HuH-7.5 (cell line): ENCODE measurements at places on chromosomes 4 and X.

- DNase-seq, result no peak
Measured at GRCh38 chrX:771536-771935, 140.9 kb downstream of the SHOX start.

- no peak for DNase-seq
Measured at GRCh38 chr4:1794809-1795298, 1.8 kb downstream of the FGFR3 start.

DNA sequence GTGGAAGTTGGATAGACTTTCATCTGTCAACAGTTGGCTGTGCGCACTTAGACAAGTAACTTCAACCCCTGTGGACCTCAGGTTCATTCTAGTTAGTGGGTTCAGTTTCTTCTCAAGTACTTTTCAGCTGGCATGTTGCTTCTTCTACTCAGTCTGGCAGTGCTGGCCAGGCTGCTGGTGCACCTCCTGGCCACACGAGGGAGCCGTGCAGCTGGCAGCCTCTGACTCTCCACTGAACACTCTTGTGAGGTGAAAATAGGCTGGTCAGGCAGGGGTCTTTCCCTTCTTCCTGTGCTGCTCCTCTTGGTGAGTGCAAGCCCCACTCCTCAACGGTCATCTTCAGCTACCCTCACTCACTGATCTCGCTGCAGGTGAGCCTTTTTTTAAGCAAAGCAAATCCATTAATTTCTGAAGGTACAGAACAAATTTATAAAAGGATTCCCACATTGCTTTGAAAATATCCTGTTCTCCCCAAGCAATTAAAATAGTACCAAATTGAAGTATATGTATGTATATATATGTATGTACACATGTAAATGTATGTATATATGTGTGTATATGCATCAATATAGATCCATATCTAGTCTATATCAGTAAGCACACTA is 30.6 kb downstream of the LONRF3 start:
- DNase-seq, result peak; percentile 19

DNA sequence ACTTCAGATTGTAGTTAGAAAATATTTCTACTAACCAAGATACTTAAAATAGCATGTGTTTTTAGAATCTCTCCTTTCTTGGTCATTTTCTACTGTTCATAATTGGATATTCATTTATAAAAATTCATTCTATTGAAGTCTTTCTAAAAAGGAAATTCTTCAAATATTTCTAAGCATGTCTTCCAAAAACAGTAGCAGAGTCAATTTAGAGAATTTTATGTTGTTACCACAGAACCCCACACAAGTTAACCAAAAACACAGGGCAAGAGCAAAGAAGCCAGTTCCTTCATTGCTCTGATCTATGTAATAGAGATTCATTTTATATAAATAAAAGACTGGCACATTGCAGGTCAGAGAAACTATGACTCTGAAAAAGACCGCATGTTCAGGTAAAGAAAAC is 345.1 kb upstream of the PITX2 start:
- no peak for DNase-seq

GRCh38 chrX:69307756-69308155 is 142.5 kb upstream of the PJA1 start:
- no peak for DNase-seq

- no peak for DNase-seq
Measured at GRCh38 chrX:43581888-43582539, 74.1 kb upstream of the MAOA start.

- no peak for DNase-seq
Measured at GRCh38 chrX:112851806-112852205, 11.2 kb upstream of the AMOT start.

DNA sequence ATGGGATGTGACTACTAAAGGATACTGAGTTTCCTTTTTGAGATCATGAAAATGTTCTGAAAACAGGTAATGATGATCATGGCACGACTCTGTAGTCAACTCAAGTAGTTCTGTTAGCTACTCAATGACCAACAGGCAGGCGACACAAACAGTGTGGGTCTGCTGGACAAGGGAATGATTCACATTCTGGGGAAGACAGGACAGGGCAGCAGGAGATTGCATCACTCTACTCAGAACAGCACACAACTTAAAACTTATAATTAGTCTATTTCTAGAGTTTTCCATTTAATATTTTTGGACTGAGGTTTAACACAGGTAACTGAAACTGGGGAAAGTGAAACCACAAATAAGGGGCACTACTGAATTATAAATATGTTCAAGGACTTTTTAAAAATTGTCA is 365.2 kb downstream of the PRDM5 start:
- DNase-seq, result no peak

DNA sequence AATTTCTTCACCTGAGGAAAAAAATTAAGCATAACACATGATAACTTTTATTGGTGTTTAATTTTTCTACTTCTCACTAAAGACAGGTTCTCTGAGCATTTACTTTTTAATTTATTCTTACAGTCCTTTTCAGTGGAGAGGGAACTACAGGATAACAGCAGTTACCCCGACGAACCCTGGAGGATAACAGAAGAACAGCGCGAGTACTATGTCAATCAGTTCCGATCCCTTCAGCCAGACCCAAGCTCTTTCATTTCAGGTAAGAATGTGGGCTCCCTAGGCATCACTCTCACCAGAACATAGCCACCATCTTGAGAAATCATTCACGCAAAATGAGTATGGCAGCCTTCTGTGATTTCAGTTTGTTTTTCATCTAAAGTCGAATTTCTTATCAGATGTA is 100.8 kb downstream of the REPS2 start:
- DNase-seq, result no peak
